ENCODE measurements at places on chromosomes 1 and 21.

DNA sequence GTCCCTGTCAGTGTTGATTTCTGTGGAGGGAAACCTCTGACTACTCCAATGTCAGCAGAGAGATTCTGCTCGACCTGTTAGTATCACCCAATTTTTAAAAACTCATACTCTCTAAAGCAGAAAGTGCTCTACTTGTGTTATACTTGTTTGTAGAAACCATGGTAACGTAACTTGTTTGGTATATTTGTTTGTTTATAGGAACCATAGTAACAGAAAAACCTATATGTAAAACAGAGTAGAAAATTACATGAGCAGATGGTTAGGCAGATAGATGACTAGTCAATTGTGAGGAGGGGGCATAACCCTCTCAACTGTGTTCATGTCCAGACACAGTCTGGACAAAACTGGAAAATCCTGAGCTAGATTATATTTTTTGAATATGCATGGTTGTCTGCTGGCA, 6.7 kb downstream of the TRIM45 start:
- DNase-seq: no peak

GRCh38 chr1:237074371-237075117, 32.6 kb downstream of the RYR2 start:
- DNase-seq: no peak

GRCh38 chr1:168945870-168946269, 160.6 kb upstream of the ATP1B1 start:
- no peak for DNase-seq

DNA sequence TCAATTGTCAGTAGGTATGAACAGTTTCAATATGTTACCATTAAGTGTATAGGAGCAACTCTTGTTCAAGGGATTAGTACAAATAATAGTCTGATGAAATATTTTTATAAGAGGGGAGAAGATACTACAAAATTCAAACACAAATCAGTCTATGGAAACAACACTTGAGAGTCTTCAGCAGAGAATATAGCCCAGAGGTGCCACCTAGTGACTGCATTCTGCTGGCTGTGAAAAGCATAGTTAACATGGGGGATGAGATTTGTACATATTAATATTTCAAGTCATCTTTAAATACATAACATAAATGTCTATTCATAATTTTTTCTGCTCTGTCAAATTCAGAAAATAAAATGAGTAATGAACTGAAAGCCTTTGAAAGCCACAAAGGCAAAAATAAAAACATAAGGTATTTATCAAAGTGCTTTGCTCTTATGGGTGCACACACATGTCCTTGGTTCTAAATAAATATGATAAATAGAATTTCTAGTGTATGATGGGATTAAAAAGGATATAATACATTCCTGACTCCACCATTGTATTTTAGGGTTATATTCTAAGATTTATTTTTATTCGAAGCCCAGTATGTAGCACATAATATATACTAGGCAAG, 440.9 kb upstream of the ZRANB2 start:
- no peak for DNase-seq

GRCh38 chr21:18430341-18430740, 26.8 kb upstream of the TMPRSS15 start:
- DNase-seq: no peak

DNA sequence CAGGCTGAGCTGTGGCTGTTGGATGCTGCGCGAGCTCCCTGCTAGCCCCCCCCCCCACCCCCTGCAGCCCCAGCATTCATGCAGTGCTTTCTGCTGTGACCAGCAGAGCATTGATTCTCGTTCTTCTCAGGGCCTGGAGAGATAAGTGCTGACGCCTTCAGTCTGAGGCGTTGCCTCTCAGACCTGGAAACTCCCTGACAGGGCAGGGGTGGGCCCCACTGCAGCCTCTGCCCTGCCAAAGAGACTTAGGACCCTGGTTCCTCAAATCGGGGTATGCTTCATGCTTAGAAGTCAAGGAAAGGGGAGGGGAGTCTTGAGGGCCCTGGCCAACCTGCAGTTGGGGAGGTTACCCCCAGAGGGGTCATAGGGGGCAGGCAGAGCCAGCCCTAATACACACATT, 38.5 kb downstream of the PTPRF start:
- no peak for DNase-seq

DNA sequence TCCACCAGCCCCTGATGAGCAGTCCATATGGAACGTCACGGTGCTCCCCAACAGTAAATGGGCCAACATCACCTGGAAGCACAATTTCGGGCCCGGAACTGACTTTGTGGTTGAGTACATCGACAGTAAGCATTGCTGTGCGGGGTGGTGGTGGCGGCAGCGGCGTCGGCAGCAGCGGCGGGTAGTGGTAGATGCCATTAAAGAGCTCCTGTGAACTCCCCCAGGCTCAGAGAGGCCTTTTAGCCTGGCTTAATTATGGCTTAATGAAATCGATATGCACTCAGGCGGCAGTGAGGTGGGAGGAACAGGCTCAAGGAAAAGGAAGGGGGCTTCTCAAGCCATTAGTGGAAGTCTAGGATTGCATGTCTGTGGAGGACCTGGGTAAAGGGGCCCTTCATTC, 41.9 kb upstream of the CNTN2 start:
- DNase-seq: no peak

GRCh38 chr1:116919802-116920201, 10.1 kb downstream of the PTGFRN start:
- no peak for DNase-seq

DNA sequence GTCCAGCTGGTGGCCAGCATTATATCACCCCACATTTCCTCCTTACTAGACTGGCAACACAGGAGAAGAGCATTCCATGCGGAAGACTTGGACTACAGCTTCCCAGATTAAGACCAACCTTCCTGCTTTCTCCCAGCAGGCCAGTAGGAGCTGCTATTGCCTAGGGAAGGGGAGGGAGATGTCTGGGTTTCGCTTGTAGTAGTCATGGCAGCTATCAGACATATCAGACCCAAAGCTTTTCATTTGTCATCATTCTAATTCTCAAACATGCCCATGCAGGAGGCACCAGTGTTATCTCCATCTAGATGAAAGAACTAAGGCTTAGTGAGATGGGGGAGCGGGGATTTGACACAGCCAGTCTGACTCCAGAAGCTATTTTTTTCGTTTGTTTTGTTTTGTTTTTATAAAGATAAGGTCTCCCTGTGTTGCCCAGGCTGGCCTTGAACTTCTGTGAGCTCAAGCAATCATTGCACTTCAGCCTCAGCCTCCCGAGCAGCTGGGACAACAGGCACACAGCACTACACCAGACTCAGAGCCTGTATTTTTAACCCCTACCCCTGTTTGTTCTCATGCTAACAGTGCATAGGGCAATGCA, 4.5 kb downstream of the PLA2G2A start:
- peak; percentile 29 for DNase-seq

DNA sequence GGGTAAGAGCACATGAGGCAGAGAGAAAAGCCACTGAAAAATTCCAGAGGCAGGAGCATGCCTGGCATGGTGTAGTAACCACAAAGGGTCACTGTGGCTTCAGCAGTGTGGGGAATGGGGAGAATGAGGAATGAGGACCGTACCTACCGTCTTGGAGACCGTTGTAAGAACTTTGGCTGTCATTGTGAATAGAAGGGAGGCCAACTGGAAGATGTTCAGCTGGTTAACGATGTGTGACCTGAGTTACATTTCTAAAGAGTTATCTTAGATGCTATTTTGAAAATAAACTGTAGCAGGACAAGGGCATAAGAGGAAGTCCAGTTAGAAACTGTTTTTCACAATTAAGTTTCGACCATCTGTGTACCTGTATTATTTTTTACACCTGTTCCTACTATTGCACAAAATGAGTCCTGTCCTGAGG, 365.5 kb upstream of the SGIP1 start:
- DNase-seq: no peak

- peak; percentile 11 for DNase-seq
Observed at GRCh38 chr1:74732960-74733603, at the start of the genes CRYZ and TYW3. TSS of gene CRYZ (minus strand) at chr1:74733050. CDS start at chr1:74724821, 8,229 bp downstream. TSS of gene TYW3 (plus strand) at chr1:74733152. CDS start at chr1:74733245, 93 bp downstream.

- no peak for DNase-seq
Observed at GRCh38 chr1:44472620-44473525, 67.8 kb downstream of the RNF220 start.

DNA sequence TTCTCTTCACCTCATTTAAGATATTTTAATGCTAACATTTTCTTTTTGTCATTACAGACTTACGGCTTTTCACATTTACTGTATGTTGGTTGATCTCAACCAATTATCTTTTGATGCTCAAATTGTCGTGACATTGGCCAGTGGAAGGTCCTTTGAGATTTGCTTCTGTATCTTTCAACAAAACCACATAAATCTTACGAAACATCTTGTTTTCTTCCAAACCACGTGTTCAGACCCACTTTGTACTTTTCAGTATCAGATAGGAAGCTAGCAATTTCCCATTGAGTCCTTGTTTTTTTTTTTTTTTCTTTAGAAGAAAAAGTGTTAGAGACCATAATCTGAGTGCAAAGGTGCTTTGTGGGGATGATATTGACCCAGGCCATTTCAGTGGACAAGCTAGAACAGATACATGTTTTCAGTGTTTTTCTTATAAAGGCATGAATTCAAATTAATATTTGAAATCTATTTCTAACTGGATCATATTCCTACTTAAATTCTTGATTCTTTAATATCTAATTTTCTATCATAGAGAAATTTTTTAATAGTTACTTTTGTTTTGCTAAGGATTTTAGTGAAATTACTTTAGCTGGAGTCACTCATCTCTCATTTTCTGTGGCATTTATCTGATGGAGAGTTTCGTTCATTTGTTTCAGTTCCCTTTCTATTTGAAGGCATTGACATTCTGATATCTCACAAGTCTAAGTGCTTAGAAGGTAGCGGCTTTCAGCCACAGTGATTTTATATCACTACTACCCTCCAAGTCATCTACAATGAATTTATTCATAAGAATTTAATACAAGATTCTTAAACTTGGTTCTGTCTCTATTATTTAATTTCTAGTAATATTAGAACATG, 26.7 kb downstream of the ATG4C start:
- no peak for DNase-seq

DNA sequence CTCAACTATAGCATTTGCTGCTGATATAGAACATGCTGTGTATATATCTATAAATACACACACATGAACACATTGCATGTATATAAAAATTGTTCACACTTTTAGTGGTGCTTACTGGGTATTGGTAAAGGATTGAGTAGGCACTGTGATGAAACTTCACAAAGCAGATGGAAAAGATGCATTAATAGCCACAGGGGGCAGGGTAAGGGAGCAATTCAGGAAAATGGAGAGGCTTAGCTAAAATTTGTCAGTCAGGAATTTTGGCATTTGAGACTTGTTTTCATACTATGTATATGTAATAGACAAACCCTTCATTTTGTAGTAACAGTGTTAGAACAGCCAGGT, 633 bp upstream of the PPFIA4 start:
- DNase-seq: no peak

- no peak for DNase-seq
Observed at GRCh38 chr1:114122941-114123618, 30.6 kb downstream of the SYT6 start.

DNA sequence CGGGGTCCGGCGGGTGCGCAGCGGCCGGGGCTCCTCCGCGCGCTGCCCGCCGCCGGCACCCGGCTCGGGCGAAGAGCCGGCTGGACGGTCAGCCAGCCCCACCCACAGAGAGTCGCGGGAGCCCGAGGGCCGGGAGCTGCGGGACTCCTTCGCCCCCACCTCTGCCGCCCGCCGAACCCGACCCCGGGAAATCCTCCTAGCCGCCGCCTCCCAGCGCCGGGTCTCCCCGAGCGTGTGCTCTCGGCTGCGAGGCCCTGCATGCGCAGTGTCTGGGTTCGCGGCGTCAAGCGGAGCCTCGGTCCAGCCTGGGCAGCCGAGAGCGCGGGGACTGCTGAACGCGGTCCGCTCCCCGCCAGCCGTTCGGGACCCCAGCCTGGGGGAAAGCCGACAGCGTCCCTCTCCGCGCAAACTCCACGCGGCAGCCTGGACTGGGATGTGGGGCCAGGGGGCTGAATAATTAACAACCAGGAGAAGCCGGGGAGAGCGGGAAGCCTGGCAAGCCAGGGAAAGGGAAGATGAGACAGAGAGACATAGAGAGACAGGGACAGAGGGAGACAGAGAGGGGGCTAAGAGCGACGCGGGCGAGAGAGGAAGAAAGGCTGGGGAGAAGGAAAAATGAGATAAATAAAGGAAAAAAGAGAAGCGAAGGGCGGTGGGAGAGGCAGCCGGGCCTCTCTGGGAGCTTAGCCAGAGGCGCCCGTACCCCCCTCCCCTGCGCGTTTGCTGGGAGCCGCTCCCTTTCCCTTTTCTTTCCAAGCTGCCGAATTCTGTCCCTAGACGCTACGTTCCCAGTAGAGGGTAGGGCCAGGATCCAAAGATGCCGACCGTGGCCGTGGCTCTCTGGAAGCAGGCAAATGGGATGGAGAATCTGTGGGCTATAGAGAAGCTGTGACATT, 64.2 kb downstream of the MEF2D start:
- no peak for DNase-seq

DNA sequence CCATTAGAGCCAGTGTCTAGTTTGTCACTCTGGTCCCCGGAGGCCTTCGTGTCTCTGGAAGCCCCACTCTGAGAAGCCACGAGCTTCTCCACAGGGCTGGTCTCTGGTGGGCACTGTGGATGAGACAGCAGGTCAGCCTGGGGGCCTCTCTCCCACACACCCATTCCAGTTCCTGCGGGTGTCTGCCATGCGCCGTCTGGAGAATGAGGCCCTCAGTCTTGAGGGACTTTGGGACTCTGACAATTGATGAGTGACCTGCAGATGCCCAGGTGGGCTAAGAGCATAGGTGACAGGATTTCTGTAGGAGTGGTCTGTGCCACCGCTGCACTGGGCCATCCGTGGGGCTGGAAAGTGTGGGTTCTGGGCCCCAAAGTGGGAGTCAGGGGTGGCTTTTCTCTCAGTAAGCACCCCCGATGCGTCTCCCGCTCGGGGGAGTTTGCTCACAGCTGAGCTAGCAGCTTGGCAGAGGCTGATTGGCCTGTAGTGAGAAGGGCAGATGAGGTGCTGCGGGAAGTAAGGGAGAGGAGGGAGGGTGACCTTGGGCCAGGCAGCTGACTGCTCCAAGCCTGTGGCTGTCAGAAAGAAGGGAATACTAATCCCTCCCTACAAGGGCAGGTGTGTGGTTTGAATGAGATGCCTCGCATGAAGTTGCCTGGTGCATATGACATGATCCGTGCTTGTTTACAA, 26.4 kb downstream of the LHX4 start:
- DNase-seq: no peak

DNA sequence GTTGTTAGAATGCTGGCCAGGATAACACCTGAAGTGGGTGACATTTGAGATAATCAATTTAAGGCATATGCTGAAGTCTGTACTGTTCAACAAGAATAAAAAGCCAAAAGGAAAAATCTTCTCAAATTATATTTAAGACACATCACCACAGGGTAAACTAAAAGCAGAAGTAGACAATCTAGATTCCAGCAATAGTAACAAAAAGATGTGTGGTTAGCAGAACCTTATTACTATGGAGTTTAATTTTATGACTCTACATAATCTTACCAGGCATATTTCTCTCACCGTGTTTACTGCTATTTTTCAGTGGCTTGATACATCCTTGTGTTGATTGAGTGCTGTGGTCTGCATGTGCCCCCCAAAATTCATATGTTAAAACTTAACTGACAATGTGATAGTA, 300.4 kb upstream of the ZP4 start:
- no peak for DNase-seq

Data from 8988T (cell line).